Posterior vena cava (tissue), 2 donors: ENCODE measurements at places on chromosomes 1 and 21.

DNA sequence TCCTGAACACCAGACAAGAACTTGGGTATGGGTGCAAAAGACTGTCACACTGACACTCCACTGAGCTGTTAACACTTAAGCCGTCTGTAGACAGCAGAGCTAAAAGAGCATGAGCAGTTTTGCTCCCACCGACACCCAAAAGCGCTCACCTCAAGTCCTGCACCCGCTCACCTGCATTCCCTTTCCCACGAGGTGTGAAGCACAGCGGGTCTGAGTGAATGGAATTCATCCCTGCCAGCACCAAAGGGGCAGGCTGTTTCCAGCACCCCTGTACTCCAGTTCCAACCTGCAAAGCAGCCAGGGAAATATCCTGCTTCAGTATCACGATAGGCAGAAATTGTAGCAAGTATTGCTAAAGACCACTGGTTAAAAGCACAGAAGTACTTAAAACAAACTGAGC lies 28.8 kb downstream of the KRTAP21-3 start:
- DNase-seq, result no peak

DNA sequence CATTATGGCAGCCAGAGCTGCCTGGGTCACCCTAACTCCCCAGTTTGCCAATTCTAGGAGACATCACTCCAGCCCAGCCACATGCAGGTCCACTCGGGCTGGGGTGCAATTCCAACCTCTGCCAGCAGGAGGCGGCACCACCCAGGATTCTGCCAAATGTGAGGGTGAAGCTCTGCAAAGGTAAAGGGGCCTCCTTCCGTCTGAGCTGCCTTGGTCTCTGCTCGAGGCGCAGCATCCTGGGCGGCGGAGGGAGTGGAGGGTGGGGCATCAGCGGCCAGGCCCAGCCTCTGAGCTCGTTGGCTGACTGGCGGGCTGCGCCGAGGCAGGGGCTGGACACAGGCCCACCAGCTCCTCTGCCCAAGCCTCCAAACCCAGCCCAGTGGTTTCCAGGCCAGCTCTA lies 63.8 kb downstream of the ARHGEF16 start:
- no peak for DNase-seq

DNA sequence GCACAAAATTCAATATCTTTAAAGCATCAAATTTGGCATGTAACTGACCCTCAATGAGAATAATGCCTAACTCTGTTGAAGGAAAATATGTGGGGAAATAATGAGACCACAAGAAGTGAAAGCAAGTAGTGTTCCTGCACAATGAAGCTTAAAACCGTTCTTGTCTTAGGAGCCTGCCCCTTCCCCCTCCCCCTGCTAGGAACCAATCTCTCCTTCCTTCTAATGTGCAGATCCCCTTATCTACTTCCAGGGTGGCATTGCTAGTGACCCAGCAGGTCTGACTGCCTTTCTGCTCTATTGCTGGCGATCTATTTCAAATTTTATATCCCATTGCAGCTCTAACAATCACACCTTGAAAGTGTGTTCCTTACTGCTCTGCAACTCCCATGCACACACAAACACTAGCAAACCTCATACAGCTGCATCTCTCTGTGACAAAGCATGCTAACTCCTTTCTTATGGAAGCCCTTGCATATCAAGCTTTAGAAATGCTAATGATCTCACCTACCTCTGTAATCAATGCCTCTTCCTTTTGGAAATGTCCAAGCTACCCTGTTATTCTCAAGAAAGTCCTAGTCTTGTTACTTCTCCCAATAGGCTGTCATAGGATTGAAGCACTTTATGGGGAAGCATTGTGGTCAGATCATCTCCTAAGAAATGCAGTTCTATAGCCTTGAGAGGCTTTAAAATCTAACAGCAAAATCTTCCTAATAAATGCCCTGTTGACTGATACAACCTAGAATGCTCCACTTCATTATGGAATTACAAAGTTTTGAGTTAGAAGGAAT lies 26.5 kb downstream of the BCL9 start:
- DNase-seq, result no peak

DNA sequence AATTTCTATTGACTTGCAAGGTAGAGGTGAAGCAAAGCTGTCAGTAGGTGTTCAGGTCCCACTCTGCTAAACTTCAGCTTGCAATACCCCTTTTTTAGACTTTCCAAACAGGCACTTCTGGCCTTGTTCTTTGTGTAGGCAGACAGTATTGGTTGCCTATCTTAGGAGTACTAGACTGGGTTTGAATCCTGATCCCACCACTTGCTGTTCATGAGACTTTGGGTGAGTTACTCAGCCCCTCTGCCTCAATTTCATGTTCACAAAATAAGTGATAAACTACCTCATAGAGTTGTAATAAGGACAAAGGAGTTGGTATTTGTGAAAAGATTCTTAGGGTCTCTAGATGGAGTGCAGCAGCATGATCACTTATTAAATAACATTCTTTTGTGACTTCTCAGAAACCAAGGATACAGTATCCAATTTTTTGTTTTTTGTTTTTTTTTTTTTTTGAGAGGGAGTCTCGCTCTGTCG lies 5.2 kb downstream of the RCC1 start:
- no peak for DNase-seq

DNA sequence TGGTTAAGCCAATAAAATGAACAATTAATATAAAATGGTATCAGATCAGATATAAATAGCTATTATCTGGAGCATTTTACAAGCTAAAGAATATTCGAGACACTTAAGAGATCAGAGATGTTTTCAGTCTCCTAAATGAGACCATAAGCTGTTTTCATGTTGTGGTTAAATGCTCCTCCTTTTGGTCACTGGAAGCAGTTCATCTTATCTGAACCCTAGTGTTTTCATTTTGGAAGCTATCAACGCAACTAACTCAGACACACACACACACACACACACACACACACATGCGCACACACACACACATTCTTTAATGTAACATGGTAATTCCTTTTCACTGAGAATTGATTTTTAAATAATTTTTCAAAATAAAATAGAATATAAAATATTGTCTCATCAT lies 10.0 kb upstream of the LRRC8C start:
- DNase-seq, result no peak

DNA sequence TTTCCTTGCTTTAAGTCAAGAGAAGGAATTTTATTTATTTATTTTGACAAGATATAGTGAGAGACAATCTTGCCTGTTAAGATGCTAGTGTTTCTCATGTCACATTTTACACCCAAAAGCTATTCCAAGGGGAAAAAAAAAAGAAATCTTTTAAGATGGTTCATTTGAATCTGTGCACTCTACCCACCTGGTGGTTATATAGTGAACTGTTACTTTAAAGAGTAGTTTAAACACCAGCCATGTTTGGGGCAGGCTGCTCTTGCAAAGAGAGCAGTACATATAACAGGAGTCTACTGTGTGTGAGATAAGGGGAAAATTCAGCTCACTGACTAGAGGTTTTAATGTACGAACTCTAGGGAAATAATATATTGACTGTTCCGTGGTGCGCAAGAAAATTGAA lies 3.3 kb upstream of the ELAVL4 start:
- DNase-seq, result no peak

- no peak for DNase-seq
Observed at GRCh38 chr1:67834246-67834877, 1.1 kb upstream of the GNG12 start.
